Thoracic aorta (tissue), 2 donors: ENCODE measurements at places on chromosomes 6 and 20. TPM values are rescaled to one million over a fixed set of nuclear protein-coding genes. Genes with fewer than 3 reads are reported as not detected.

RFX6 gene
- not detected for total RNA-seq

DBNDD2 gene
- 97.6 TPM for total RNA-seq

SEL1L2 gene
- total RNA-seq: not detected

MEP1A gene
- not detected for total RNA-seq

XKR7 gene
- total RNA-seq: not detected

BEND6 gene
- total RNA-seq: 0.27 TPM

CNKSR3 gene
- total RNA-seq: 20.2 TPM

LY6G6C gene
- total RNA-seq: not detected

FAXC gene
- 0.99 TPM for total RNA-seq

CCR6 gene
- total RNA-seq: not detected
